ENCODE measurements at places on chromosomes 4 and X. TPM values are rescaled to one million over a fixed set of nuclear protein-coding genes. Genes with fewer than 3 reads are reported as not detected.
A peak's percentile ranks its signal among the peaks of the same experiment; 100 is the strongest.

DNA sequence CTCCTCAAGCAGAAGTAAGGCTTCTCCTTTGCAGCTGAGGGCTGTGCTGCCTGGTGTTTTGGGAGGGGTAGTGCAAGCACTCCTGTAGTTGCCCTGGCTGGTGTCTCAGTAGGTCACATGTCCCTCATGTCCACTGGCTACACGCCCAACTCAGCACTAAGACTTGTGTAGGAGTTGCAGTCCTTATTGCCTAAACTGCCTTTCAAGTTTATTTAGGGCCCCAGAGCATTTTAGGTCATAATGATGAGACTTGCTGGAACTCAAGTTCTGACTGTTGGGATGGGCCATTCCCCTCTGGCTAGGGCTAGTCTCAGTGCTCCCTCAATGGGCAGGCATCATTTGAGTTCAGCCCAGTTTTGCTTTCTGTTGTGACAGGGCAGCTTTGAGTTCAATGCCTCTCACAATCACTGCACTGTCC is 44.1 kb downstream of the PPM1K start:
- DNase-seq: no peak

DNA sequence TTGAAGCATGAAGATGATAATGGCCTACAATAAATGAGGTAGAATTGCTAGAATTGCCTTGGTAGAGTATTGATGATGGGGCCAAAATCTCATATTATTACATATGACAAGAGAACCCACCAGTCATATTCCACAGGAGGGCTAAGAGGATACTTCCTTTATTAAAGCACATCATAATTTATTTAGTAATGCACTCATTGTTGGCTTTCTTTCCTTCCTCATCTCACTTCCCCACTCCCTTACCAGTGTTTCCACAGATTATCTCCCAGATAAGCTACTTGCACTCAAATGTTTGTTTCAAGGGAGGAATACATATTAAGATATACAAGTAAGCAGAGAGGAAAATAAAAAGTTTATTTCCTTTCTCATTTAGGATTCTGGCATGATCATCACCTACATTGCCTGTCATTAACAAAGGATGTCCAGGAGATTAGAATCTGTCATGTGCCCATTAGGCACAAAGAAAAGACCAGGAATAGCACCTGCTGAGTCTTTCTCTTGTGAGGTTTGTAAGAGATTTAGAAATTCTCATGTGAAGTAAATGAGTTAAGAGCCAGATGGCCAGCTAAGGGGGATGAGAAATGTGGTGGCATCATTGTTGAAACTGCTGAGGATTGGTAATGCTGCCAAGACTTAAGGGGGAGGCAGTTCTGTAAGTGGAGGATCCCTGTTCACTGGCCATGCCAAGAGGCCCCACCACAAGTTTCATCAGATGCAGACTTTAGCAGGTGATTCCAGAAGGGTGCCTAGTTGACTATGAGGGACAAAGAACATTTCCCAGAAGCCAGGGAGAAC is 52.4 kb upstream of the PRDM8 start:
- no peak for DNase-seq

DNA sequence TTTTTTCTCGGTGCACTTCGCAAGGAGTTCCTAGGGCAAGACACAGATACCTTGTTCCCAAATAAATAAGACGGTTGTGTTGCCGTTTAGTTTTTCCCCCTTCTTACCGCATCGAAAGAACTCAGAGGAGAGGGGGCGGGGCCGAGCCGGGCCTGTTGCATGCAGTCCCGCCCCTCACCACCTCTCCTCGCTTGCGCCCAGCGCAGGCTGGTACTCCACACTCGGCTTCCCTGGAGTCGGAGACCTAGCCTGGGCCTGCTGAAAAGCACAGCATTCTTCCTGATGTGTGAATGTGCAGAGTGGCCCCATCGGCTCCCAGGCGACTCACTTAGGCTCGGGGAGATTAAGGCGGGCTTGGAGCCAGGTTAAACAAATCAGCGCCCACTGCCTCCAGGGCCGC is 26.1 kb upstream of the VMA21 start:
- peak; percentile 1 for DNase-seq

- DNase-seq: no peak
Observed at GRCh38 chr4:86835677-86836076, 13.5 kb downstream of the SLC10A6 start.

GRCh38 chr4:163693211-163693610 is 198.7 kb downstream of the TMA16 start:
- DNase-seq: no peak

DNA sequence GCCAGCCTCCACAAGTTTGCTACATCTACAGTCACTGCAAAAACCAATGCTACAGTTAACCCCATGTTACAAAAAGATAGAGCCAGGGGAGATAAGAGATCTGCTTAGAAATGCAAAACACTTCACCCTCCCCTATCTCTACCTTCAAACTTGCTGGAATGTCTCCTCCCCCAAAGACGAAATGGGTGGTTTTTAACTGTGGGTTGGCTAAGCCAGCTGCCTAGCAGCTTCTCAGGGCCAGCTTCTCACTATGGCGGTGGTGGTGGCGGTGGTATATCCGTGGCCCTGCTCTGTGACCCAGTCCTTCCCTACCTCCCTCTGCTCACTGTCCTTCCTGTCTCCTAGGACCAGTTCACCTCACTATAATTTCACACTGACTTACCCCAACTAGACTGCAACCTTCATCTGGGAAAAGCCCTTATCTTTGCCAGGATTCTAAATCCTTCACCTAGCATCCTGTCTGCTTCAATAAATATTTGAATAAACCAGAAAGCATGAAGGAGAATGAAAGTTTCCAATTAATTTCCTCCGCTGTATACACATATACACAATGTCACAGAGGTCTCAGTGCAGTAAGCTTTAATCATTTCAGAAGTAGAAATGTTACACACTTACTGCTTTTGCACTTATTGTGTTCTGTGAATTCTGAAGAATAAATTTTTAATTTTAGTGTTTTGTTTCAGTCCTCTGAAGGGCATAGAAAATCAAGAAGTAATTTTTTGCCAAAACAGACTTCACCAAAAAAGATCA is 46.3 kb downstream of the SH3KBP1 start:
- DNase-seq: peak; percentile 1

Gene GPRASP1
- 0.51 TPM for total RNA-seq

Gene SPANXB1
- total RNA-seq: not detected

Gene SCML2
- 7.6 TPM for total RNA-seq

Measured in HepG2 (cell line).